ENCODE measurements at places on chromosomes 7 and 10. TPM values are rescaled to one million over a fixed set of nuclear protein-coding genes. Genes with fewer than 3 reads are reported as not detected.

DNA sequence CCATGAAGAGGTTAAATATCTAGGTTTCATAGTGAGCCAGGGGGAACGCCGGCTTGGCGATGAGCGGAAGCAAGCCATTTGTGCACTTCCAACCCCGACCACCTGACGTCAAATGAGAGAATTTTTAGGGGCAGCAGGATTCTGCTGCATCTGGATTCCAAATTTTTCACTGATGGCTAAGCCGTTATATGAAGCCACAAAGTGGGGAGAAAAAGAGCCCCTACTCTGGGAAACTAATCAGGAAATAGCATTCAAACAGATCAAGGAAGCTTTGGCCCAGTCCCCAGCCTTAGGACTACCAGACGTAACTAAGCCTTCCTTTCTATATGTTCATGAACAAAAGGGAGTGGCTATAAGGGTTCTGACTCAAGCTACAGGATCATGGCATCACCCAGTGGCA, 12.9 kb upstream of the ADCK2 start:
- no peak overlapping the region for H3K27ac ChIP-seq
- no peaks in the 10 kb centered on the region for H3K36me3 ChIP-seq
- H3K27me3 ChIP-seq = no peaks in the 10 kb centered on the region
- H3K4me3 ChIP-seq = no peak overlapping the region
- H3K4me1 ChIP-seq = no peaks in the 10 kb centered on the region

DNA sequence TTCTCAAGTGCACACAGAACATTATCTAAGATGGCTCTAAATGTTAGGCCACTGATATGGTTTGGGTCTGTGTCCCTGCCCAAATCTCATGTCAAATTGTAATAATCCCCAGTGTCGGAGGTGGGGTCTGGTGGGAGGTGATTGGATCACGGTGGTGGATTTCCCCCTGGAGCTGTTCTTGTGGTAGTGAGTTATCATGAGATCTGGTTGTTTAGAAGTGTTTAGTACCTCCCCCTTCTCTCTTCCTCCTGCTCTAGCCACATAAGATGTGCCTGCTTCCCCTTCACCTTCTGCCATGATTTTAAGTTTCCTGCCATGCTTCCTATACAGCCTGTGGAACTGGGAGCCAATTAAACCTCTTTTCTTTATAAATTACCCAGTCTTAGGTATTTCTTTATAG, 11.2 kb upstream of the GSTK1 start:
- H3K27me3 ChIP-seq = no peaks in the 10 kb centered on the region
- DNase-seq = no peak
- H3K4me1 ChIP-seq = no peaks in the 10 kb centered on the region
- H3K36me3 ChIP-seq = no peaks in the 10 kb centered on the region

DNA sequence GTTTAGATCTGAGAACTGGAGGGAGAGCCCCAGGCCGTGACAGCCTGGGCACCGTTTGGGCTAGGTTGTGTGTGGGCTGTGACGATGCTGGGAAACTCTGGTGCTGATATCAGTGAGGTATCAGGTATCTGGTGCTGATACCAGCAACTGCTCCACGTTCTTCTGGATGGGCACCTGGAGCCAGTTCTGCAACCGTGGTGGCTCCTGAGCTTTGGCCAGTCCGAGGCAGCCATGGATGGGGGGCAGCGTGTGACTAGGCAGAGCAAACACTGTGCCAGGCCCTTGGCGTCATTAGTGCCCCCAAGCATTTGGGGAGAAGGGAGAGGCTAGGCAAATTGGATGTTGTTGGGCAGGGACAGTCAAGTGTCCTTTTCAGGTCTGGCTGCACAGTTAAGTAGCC, 57.9 kb downstream of the ZNF467 start:
- peaks cover 56% of the 10 kb centered on the region for H3K4me1 ChIP-seq
- H3K27ac ChIP-seq = peak overlapping the region; percentile 94
- peak overlapping the region; percentile 72 for H3K4me3 ChIP-seq

- no peaks in the 10 kb centered on the region for H3K27me3 ChIP-seq
- no peaks in the 10 kb centered on the region for H3K4me1 ChIP-seq
- no peak for DNase-seq
- H3K36me3 ChIP-seq = no peaks in the 10 kb centered on the region
- no peak overlapping the region for H3K27ac ChIP-seq
These were observed 49.0 kb upstream of the PCLO start for GRCh38 chr7:83211685-83212084.

EMX2 gene
- total RNA-seq = 0.47 TPM

- no peaks in the 10 kb centered on the region for H3K27me3 ChIP-seq
- H3K4me1 ChIP-seq = no peaks in the 10 kb centered on the region
- no peak for DNase-seq
- no peaks in the 10 kb centered on the region for H3K36me3 ChIP-seq
These were observed 3.0 kb upstream of the EPHB6 start for GRCh38 chr7:142851919-142852318.
